Endothelial cell (in vitro differentiated cells): ENCODE measurements at places on chromosomes 13 and 19. TPM values are rescaled to one million over a fixed set of nuclear protein-coding genes. Genes with fewer than 3 reads are reported as not detected.

DNA sequence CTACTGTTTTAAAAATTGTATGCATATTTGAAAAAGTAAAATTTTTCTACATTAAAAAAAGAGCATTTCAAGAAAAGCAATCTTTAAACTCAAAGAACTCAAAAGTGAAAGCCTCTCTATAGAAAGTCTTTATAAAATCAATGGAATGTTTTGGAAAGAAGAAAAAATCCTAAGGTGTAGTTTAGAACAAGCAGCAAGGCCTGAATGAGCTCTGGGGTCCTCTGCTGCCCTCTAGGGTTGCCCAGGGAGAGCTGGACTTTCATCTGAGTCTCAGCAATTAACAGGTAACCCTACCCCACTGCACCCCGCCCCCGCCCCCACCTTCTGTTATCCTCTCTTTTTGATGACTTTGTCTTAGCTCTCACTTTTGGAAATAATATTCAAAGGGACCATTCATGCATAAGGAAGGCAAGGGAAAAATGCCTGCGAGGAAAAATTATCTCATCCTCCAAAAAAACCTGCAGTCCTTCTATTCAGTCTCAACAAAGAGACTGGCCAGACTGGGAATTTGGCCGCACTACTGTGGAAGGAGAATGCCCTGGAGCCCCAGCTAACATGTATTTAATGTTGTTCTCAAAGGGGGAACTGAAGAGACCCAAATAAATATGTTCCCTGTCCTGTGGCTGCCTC, 24.1 kb downstream of the SLC25A30 start:
- peak; percentile 41 for DNase-seq

DNA sequence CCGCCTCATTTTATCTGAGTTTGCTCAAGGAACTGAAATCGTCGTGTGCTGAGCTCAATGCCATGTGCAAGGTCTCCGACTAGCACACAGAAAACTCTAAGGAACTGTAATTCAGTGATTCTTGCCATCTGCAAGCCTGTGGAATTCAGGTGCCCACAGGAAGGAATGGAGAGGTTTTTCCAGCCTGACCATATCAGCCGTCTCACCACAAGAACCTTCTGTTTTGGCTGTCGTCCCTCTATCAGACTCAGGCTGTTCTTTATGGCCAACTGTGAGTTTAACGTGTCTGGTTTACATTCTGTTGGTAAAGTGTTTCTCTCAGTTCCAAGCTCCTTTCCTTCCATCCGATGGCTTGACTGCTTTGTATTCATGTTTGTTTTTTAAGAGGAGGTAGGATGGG, 293.5 kb downstream of the SPRY2 start:
- no peak for DNase-seq

GRCh38 chr19:15769586-15769985, 17.9 kb upstream of the OR10H5 start:
- no peak for DNase-seq

GRCh38 chr13:72004784-72005374, 137.9 kb upstream of the DACH1 start:
- DNase-seq, result no peak

- DNase-seq, result no peak
Measured at GRCh38 chr19:2270157-2270422, 11.9 kb downstream of the PEAK3 start.

DNA sequence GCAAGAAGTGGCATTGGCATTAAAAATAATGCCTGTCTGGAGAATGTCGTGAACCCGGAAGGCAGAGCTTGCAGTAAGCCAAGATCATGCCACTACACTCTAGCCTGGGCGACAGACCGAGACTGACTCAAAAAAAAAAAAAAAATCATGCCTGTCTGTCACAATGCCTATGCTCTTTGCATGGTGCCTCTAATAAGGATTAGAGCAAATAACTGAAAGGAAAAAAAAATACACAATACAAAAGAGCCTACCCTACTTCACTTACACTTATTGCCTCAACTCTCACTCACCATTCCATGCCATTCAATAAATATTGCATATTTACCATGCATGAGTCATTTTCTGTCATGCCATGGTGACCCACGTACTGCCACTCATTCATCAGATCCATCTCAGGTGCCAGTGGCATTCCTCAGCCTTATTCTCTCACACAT, 49.1 kb downstream of the TBC1D4 start:
- DNase-seq, result no peak

GRCh38 chr13:34617473-34618083, 324.5 kb upstream of the NBEA start:
- DNase-seq, result no peak

The C19orf38 gene
- not detected for total RNA-seq

The CEACAM3 gene
- not detected for total RNA-seq

The ZNF563 gene
- total RNA-seq, result 1.2 TPM

The MISP gene
- total RNA-seq, result not detected

The PCDH17 gene
- total RNA-seq, result 40.2 TPM
